ENCODE measurements at places on chromosomes 7 and 10. TPM values are rescaled to one million over a fixed set of nuclear protein-coding genes. Genes with fewer than 3 reads are reported as not detected.

- DNase-seq, result no peak
Observed at GRCh38 chr7:82211333-82211732, 232.2 kb downstream of the CACNA2D1 start.

Gene FKBP14
- 22.1 TPM for total RNA-seq

DNA sequence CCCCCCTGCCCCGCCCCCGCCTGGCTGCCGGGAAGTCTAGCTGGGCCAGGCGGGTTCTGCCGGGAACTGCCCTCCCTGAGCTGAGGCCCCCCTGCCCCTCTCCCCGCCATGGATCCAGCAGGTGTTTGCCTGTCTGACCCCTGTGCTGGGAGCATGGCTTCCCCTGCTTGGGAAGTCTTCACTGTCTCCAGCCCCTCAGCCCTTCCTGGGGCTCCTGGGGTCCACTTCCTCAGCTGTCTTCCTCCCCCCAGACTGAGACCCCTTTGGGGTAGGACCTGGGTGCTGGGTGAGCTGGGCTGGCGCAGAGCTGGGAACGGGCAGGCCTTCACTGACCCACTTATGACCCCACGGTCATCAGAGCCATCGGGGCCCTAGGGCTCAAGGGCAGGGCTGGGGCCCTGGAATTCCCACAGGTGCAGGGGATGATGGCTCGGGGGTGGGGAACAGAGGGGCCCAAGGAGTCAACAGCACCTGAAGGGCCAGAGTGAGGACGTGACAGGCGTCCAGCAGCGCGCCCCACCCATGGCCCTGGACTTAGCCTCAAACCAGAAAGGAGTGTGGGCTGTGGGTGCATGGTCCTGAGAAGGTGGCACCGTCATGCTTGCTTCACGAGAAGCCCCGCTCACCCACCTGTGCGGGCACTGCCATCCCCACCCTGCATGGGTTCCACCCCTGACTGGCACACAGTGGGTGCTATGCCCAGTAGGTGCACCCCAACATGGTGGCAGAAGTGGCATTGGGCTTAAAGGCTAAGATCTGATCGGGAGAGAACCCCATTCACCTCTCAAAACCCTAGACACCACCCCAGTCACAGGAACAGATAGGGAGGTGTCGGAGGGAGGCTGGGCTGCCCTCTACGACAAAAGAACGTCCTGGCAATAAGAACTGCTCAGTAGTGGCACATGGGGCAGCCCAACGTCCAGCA, 16.2 kb upstream of the TNRC18 start:
- DNase-seq, result no peak

GRCh38 chr10:15642095-15642494, 77.6 kb downstream of the ITGA8 start:
- DNase-seq, result no peak

DNA sequence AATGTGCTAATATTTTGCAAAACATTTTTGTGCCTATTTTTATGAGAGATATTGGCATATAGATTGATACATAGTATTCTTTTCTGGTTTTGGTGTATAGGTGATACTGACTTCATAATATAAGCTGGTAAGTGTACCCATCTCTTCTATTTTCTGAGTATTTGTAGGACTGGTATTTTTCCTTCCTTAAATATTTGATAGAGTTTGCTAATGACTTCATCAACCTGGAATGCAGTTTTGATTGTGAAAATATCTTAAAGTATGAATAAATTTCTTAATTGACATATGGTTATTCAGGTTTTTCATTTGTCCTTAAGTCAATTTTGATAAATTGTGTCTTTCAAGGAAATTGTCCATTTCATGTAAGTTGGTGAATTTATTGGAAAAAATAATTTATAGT, 6.1 kb upstream of the SCRN1 start:
- DNase-seq, result no peak

- no peak for DNase-seq
Observed at GRCh38 chr7:157013602-157014549, 3.4 kb upstream of the MNX1 start.

Gene ZNF425
- 1.6 TPM for total RNA-seq

All from glomerular endothelial cell (primary cell).